ENCODE measurements at places on chromosomes 6 and 20.

DNA sequence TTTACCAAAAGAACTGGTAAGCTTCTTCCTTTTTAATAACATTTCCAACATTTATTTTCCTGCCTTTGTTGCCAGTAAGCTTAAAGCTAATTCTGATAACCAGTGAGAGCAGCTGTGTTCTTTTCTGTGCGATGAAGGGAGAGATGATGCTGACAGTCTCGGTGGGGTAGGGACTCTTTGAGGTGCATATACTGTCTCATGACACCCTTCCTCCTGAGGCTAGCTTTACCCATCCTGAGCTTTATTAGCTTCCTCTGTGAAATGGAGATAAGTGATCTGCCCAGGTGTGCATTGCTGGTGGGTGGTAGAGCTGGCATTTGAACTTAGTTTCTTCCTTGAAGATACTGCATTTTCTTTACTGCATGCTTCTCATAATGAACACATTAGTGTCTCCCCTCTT lies 92.5 kb downstream of the LRRC1 start:
- no peak for DNase-seq

- no peak for DNase-seq
Measured at GRCh38 chr6:109770779-109771178, 79.7 kb downstream of the FIG4 start.

DNA sequence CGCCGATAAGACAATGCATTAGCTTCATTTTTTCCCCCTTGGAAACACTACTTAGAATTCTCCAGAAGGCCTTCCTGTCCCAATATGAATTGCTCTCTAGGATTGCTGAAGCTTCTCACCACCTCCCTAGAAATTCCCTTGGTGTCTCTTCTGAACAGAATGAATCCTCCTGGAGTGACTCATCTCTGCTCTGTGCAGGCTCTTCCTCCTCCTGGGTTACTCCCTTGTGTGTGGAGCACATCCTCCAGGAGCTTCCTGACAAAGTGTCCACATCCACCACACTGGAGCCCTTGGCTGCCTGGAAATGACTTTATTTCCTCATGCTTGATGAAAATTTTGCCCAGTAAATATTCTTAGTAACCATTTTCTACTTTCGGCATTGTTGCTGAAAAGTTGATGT lies 54.4 kb downstream of the DTNBP1 start:
- no peak for DNase-seq

GRCh38 chr6:136365776-136366354 lies 76.2 kb upstream of the BCLAF1 start:
- peak; percentile 60 for DNase-seq

GRCh38 chr6:167356874-167357273 lies 32.0 kb downstream of the TTLL2 start:
- DNase-seq = no peak

GRCh38 chr6:379410-380181 lies 12.0 kb upstream of the IRF4 start:
- no peak for DNase-seq

DNA sequence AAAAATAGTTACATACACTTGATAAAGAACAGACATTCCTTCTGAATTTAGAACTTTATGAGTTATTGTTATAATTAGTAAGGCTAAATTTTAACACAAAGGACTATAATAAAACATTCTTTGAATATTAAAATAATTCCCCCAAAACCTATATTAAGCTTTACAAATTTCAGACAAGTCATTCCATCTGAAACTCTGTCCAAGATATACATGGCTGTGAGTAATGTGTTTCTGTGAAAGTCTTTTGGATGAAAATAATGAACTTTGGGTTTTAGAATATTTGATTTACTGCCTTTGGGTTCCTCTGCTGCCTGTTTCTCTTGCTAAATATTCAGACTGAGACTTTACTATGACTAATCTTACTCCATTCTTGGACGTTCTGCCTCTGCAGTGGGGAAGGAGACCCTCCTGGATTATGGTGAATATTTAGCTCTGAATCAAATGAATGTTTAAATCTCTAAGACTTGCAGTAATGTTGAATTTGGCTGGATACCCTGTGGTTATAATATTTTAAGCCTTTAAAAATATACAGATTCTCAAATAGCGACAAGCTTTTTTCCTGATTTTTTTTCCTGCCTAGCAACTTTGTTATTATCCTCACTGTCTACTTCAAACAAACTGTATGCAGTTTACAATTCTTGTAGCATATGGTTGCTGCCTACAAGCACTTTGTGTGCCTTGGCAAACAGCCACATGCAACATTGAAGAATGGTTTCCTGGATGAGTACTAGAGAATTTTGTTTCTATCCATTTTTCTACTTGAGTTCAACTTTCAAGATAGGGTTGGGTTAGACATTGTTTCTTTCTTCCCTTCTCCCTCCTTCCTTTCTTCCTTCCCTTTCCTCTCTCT lies 51.4 kb downstream of the TXLNB start:
- DNase-seq = no peak

DNA sequence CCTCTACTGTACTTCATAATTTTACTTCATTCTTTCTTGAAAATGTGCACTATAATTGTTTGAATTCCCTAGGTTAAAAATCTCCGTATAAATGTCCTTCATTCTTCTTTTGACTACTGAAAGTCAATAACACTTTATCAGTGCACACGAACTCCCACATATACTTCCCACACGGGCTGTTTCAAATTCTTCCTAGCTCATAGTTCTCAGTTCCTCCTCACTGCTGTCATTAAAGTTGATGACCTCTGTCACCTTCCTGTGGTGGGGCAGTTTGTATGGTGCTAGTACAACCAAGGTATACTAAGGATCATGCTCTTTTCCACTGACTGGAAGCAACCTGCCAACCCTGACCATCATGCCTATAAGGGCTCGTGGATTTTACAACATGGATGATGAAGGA lies 40.0 kb upstream of the CD2AP start:
- no peak for DNase-seq

GRCh38 chr6:11445146-11445545 lies 92.4 kb upstream of the TMEM170B start:
- no peak for DNase-seq

DNA sequence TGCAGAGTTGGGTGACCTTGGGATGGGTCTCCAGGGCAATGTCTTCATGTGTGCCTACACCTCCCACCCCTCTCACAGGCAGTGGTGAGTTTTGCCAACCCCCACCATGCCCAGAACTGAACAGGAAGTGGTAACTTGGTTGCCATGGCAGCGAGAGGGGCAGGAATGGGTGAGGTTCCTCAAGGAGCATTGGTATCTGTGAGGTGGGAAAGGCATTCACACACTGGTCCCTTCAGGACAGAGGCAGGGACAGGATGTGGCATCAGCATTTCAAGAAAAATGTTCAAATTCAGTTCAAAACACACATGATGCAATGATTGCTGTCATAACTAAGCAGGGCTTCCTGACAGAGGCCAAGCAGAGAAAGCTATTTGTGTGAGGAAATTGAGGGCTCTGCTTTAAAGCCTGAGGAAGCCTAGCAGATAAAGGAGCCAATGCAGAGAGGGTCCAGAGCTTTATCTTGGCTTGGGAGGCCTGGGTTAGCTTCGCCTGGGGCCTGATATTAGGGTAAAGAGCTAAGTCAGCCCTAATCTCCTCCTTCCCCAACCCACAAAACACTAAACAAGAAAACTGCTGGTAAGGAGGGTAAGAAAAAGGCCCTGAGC lies 551 bp downstream of the TREML2 start:
- peak; percentile 91 for DNase-seq

GRCh38 chr6:142819603-142820337 lies 125.2 kb downstream of the HIVEP2 start:
- DNase-seq = peak; percentile 56

- no peak for DNase-seq
Measured at GRCh38 chr6:105075210-105075609, 104.6 kb downstream of the POPDC3 start.
